ENCODE measurements at places on chromosomes 16 and 17.

DNA sequence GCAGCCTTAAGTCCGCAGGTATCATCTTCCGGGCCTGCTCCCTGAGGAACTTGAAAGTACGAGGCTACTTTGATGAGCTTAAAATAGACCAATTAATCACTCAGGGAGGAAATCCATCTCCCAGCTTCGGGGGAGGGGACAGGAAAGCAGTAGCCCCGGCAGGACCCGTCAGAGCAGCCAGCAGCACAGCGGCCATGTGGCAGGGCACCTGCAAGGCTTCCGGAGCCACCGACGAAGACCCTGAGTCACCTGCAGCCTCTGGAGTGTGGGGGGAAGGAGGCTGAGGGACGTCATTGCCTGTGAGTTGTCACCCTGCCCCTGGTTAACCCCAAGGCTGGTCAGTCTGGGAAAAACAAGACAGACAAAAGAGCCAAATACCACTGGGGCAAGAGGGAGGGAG lies 4.4 kb upstream of the CYB561 start:
- no peak for DNase-seq

GRCh38 chr17:48905987-48906515 lies 2.2 kb upstream of the UBE2Z start:
- DNase-seq: no peak

GRCh38 chr16:56658327-56658875 lies 642 bp downstream of the MT1F start:
- no peak for DNase-seq

DNA sequence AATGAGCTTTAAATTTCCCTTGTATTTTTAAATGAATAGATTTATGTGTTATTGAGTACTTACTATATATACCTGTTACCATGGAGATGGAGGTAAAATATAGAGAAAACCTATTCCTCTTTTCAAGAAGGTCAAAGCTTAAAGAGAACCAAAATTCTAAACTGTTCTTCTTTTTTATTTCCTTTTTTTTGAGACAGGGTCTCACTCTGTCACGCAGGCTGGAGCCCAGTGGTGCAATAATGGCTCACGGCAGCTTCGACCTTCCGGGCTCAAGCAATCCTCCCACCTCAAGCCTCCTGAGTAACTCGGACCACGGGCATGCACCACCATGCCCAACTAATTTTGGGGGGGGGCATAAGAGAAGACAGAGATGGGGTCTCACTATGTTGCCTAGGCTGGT lies 25.0 kb upstream of the TMEM97 start:
- no peak for DNase-seq

DNA sequence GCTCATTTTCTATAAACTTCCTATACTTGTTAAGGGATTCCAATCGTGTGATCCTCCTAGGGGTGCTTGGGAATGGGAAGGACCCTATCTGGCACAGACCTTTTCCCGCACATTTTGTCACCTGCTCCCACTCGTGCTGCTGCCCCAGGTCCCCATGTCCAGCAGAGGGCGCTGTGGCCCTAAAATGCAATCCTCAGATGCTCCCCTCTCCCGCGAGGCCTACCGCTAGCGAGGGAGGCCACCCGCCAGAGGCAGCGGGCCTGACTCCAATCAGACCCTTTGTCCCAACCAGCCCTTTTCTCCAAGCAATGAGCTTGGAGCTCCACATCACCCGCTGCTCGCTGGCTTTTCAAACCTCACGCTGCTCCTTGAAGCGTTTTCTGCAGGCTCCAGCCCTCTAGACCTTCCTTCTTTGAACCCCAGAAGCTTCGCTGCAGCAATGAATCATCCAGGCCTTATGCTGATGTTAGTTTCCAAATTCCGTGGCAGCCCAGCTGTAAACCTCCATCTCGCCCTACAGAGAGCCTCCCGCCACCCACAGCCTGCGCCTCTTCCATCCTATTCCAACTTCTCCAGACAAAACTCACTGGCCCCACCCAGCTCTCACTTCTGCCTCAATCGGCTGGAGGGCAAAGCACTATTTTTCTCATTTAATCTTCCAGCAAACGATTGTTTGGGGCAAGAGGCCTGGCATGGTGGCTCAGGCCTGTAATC lies 23.6 kb upstream of the FZD2 start:
- DNase-seq: peak; percentile 79

- DNase-seq: no peak
Measured at GRCh38 chr17:72332367-72332766, 211.5 kb downstream of the SOX9 start.

DNA sequence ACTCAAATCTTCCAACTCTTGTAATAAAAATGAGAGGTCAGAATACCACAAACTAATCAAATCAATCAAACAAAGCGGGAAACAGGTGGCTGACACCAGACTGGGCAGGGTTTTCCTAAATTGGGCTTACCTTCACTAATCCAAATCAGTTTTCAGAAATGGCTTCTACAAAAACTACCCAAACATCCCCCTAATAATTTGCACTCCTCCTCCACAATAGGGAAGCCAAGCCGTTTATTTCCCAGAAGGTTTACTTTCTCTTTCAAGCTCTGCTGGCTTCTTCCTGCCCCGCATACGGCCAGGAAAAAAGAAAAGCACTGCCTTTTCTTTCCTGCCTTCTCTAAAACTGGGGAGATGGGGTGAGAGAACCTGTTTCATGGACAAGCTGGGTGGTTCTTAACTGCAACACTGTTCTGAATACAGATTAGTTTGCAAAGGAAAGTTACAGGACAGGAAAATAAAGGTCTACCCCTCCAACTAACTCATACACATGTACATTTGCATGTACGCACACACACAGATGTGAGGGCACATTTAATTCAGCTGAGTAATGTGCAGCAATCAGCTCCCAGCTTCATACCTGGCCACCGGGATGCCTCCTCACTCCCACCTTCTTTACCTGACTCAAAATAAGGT lies 9.2 kb downstream of the STAT3 start:
- DNase-seq: no peak

DNA sequence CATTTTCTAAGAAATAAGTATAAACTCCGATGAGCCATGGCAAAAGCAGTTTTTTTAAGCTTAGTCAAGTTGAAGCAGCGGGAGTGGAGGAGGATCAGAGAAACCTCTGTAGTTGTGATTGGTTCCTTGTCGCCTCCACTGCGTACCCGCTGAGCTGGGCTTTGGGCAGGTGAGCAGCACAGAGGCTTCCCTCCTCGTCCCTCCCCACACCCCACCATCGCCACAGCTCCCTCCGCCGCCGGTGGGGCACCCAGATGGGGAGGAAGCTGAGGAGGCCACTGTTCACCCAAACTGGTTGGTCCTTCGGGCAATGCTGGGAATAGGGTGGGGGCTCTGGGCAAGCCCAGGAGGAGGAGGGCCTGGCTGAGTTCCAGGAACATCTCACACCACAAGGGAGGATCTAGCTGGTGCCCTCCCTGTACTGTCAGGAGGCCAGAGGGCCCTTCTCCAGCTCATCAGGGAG lies 5.2 kb upstream of the MRPL38 start:
- no peak for DNase-seq

GRCh38 chr16:87698241-87698640 lies 67.5 kb downstream of the KLHDC4 start:
- no peak for DNase-seq

DNA sequence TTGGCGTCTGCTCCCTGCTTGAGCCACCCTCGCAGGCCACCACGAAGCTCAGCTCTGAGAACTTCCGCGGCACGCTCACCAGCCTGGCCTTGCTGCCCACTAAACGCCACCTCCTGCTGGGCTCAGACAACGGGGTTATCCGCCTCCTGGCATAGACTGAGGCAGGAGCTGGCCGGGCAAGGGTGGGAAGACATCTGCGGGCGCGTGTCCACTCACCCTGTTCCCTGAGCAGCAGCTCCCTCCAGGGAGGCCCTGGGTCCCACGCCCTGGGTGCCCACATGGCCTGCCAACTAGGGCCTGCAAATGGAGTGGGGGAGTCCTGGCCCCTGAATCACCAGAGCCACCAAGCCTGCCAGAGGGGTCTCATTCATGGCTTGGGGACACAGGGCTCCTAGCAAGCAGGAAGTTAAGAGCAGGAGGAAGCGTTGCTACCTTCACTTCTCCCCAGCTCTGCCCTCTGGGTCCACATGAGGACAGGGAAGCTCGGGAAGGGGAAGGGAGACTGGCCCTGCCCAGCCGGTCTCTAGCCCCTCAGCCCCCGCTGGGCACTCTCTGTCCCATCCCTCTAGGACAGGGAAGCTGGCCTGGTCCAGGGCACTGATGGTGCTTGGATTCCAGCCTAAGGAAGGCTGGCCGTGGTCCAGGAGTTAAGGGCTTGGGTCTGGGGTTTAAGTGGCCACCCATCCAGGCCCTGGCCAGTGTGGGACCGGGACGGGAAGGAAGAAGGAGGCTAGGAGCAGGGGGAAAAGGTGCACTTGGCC lies 5.0 kb upstream of the SERPINF2 start:
- no peak for DNase-seq

DNA sequence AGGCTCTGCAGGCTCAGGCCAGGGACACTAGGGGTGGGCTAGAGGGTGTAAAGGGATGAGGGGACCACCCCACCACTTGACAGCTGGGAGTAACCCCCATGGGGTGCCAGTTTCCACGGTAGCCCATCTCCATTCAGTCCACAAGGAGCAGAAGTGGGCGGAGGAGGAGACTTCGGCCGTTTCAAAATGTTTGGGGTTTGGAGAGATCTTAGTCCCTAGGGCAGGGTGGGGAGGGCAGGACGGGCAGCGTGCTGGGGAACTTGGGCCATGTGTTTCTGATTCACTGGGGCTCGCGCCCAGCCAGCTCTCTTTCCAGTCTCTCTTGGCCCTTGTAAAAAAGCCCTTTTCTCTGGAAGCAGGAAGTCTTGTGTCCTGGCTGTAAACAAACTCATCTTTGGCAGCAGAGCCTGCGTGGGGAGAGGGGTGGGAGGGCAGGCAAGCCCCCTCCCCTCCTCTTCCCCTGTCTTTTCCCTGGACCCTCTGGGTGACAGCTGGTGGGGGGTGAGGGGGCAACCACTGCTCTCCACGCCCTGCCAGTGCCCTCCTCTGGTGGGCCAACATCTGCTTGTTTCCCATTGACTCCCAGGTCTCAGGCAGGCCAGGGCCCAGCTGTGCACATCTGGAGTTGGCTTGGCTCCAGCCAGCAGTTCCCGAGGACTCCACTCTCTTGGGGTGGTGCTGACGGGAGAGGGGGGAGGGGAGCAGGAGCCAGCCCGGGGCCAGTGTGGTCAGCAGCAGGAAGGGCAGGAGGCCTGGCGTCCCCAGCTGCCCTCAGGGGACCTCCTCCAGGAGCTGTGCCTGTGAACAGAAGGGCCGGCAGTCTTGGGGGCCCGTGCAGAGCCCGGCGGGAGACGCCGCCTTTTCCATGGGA lies 8.1 kb downstream of the CYGB start:
- no peak for DNase-seq

DNA sequence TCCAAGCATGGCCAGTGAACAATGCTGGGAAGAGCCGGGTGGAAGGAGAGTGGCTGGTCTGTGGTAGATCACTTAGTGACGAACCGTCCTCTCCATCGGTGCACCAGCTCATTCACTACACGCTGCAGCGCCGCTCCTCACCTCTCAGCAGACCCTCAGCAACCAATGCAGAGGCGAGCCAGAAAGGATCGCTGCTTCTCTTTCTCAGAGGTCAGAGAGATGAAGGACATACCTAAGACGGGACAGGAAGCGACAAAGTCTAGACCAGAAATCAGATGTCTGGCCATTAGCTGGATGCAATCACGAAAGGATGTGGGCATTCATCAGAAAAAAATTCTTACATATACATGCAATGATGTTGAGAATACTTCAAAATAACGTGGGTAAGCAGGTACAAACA lies 26.9 kb downstream of the NSMCE1 start:
- DNase-seq: no peak

DNA sequence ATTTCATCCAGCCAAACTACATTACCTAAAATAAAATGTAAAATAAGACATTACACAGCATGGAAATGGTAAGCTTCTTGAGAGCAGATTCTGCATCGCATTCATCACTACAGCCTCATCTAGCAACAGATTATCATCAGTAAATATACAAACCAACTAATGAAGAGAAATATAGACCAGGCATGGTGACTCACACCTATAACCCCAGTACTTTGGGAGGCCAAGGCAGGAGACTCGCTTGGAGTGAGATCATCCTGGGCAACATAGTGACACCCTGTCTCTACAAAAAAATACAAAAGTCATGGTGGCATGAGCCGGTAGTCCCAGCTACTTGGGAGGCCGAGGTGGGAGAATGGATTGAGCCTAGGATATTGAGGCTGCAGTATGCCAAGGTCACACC lies 19.9 kb downstream of the NCBP3 start:
- DNase-seq: no peak

DNA sequence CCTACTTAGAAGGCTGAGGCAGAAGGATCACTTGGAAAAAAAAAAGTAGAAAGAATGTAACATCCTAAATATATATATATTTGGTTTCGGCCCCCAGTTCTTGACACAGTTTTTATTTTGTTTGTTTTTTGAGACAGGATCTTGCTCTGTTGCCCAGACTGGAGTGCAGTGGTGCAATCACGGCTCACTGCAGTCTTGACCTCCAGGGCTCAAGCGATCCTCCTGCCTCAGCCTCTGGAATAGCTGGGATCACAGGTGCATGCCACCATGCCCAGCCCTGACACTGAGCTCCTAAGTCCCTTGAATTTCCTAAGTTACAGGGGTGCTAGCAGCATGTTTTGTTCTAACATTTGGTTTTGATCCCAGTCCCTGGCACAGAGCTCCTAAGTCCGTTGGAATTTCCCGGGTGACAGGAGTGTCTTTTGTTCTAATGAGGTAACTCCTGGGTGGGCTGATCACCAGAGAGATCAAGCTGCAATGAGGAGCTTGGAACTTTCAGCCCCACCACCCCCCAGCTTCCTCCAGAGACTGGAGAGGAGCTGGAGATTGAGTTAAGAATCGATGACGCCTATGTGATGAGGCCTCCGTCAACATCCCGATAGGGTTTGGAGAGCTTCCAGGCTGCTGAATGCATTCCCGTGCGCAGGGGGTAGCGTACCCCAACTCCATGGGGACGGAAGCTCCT lies 20.0 kb downstream of the MXRA7 start:
- no peak for DNase-seq

DNA sequence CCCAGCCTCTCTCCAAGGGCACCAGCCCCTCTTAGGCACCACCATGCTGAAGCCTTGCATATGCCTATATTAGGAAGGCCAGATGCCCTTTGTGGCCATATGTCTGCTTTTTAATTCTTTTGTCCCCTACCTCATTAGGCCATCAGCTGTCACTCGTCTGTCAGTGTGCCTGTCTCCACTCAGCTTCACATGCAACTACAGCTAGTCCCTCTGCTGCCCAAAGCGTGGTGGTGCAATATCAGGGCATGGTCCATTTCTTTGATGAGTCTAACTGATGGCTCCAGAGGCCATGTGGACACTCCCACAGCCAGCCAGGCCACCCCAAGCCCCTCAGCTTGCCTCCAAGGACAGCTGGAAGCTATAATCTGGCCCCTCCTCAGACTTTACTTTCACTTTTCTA lies 36.3 kb downstream of the MYO18A start:
- DNase-seq: no peak
